ENCODE measurements at places on chromosomes 2 and 18. TPM values are rescaled to one million over a fixed set of nuclear protein-coding genes. Genes with fewer than 3 reads are reported as not detected.
A peak's percentile ranks its signal among the peaks of the same experiment; 100 is the strongest.

- ATAC-seq: no peak
Measured at GRCh38 chr2:175362331-175362730, 180.8 kb upstream of the ATP5MC3 start.

- peak; percentile 32 for ATAC-seq
Measured at GRCh38 chr18:50298443-50299284, 11.2 kb upstream of the CXXC1 start.

- ATAC-seq: peak; percentile 66
Measured at GRCh38 chr2:202178346-202178958, 59.9 kb downstream of the SUMO1 start.

- ATAC-seq: peak; percentile 24
Measured at GRCh38 chr2:98909317-98910211, 26.5 kb downstream of the CRACDL start.

GRCh38 chr2:8238521-8239230 lies 443.2 kb upstream of the ID2 start:
- ATAC-seq: no peak

DNA sequence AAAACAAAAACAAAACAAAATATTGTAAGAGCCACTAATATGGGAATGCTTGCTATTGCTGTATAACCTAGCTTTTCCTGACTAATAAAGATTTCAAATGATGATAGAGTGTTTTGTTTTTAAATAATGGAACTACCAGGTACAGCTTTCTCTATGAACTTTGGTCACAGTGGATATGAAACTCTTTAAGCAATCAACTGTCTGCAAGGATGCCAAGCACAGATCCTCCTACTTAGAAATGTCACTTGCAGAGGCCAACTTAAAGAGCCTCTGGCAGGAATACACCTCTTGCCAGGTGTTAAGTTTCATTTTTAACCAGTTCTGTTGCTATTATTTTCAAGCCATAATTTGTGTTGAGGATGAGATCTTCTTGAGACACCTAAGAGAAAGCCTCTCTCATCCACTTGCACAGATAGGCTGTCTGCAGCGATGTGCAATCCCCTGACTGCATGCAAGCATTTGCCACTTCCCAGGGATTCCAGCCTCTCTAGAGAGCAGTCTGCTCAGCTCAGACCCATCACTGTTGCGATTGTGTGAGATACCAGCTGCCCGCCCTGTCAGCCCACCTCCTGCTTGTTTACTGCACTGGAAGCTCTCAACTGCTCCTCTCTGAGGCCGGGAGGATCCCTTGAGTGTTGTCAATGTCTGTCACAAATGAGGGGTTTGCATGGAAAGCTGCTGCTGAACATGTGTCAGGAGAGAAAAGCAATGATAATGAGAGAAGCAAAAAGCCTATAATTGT lies 86.1 kb upstream of the SCG2 start:
- ATAC-seq: no peak

GRCh38 chr2:20416723-20417122 lies 30.2 kb upstream of the RHOB start:
- no peak for ATAC-seq

DNA sequence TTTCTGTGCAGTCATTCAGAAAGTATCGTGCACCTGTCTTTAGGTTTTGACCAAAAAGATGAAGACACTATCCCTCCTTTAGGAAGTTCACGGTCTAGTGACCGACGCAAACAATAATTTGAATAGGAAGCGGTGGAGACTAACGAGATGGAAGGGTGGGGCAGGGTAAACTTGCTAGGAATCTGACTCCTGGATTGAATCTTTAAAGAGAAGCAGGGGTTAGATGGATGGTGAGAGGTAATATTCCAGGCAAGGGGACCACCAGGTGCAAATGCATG lies 651 bp upstream of the TXNL1 start:
- no peak for ATAC-seq

DNA sequence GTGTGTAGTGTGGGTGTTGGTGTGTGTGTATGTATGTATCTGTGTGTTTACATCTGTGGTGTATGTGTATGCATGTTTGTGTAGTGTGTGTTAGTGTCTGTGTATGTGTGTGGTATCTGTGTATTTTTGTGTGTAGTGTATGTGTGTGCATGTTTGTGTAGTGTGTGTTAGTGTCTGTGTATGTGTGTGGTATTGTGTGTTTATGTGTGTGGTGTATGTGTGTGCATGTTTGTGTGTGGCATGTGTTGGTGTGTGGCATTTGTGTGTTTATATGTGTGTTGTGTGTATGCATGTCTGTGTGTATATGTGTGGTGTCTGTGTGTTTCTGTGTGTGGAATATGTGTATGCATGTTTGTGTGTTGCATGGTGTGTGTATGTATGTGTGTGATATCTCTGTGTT lies 96.4 kb downstream of the CMPK2 start:
- ATAC-seq: no peak

DNA sequence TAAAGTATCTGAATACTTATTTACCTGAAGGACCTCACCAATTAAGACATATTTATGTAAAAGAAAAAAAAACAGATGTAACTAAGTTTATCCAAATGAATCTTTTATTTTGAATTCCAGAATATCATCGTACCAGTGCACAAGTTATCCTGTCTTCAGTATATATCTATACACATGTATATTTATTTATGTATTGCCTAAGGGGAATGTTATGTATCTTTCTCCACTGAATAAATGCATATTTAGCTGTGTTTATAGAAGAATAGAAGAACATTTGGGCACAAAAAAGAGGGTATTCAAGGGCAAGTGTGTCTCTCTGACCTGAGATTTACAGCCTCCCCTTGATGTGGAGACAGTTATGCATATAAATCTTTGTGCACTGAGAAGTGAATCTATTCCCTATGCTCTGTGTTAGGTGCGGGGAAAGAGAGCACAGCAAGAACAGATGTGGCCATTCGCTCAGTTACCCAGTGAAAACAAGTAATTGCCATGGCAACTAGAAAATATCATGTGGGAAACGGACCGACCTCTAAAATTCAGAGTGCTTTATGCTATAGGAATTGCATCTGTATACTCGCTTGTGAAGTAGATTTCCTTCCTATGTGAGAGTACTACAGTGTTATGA lies 39.5 kb upstream of the ASXL3 start:
- no peak for ATAC-seq

GRCh38 chr2:199092419-199092818 lies 365.3 kb downstream of the SATB2 start:
- no peak for ATAC-seq

DNA sequence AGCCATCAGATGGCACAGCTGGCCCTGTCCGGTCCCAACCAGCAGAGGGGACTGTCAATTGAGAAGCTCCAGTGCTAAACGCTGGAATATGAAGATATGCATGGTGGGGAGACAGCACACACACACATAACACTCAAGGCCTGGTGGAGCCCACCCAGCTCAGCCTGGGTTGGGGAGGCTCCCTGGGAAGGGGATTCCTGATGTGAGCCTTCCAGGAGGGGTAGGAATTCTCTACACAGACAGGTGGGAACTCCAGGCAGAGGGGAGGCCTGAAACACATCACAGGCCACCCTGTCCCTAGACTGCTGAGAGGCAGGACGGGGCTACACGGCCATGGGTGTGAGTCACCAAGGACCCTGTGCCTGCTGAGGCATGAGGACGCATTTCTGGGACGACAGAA lies 49.4 kb upstream of the SH3RF3 start:
- ATAC-seq: no peak

- ATAC-seq: peak; percentile 95
Measured at GRCh38 chr2:7031547-7032245, 114.5 kb downstream of the RNF144A start.

DNA sequence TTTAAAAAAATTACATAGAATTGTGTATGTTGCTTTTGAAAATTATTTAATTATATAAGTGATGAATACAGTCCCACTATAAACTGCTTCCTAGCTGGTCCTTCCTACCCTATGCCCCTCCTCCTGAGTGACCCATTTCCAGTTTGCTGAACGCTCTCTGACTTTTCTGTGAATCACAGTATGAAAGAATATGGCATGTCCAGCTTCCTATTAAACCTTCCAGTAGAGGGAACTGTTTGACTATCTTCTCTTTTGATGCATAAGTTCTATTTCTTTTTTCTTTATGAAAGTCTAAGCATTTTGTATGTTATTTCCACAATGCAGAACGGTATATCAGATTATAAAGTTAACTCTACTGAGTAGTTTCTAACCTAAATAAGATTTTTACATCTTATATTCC lies 41.3 kb downstream of the PSMG2 start:
- ATAC-seq: peak; percentile 45

DNA sequence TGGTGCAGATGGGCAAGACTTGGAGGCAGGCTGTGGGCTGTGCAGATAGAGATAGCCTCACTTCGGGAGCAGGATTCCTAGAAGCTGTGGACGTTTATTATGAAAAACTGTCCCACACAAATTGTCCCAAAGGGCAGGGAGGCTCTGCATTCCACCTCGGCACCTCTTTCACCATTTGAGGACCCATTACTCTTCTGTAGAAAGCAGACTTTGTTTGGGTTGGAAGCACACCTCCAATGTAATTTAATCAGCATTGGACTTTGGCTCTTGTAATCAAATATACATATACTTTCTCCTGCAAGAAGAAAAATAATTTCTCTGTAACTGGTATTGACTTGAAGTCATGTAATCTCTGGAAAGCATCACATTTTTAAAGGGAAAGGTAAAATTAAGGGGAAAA lies 8.5 kb downstream of the ONECUT2 start:
- ATAC-seq: no peak

The ABCG8 gene
- total RNA-seq: not detected

The CNPPD1 gene
- 49.3 TPM for total RNA-seq

The SLC19A3 gene
- total RNA-seq: 1.5 TPM

The ZNF892 gene
- total RNA-seq: 1.3 TPM

The LHCGR gene
- not detected for total RNA-seq

The UGT1A4 gene
- total RNA-seq: 0.80 TPM
